ENCODE measurements at places on chromosomes 13 and 19.

DNA sequence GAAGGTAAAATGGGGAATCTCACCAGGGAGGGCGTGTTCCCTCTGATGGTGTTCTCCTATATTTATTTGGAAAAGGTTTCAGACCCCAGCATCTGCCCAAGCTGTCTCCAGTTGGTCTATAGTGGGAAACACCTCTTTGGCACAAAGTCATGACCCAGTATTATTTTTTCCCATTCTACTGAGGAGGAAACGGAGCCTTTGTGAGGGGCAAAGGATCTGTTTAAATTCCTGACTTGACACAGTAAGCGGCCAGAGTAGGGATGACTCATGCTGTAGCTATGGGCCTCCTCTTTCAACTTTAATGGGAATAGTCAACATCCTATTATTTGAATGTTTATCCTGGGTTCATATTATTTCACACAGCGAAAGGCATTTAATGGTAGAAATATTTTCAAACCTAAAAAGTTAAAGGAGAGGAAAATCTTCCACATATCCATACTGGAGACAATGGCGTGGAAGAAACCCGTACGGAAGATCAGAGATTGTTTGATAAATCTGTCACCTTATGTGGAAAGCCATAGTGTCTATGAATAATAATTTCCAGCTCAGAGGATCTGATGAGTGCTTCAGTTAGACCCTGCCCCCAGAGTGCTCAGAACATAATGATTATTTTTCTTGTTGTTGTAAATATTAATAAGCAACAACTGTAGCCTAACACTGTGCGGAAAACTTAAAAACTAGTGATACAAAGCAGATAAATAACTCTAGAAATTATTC, 126.0 kb downstream of the FOXO1 start:
- no peaks in the 10 kb centered on the region for H3K27me3 ChIP-seq
- H3K27ac ChIP-seq: no peak overlapping the region
- no peak overlapping the region for H3K4me3 ChIP-seq
- H3K4me1 ChIP-seq: no peaks in the 10 kb centered on the region
- no peak for DNase-seq
- H3K36me3 ChIP-seq: no peaks in the 10 kb centered on the region

DNA sequence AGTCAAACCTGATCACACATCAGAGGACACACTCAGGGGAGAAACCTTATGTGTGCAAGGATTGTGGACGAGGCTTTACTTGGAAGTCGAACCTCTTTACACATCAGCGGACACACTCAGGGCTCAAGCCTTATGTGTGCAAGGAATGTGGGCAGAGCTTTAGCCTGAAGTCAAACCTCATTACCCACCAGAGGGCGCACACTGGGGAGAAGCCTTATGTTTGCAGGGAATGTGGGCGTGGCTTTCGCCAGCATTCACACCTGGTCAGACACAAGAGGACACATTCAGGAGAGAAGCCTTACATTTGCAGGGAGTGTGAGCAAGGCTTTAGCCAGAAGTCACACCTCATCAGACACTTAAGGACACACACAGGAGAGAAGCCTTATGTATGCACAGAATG, 8.2 kb upstream of the ZNF527 start:
- DNase-seq: no peak
- no peak overlapping the region for H3K4me3 ChIP-seq
- H3K27me3 ChIP-seq: no peaks in the 10 kb centered on the region

- DNase-seq: no peak
- no peaks in the 10 kb centered on the region for H3K36me3 ChIP-seq
- no peaks in the 10 kb centered on the region for H3K27me3 ChIP-seq
- peaks cover 5% of the 10 kb centered on the region for H3K4me1 ChIP-seq
- no peak overlapping the region for H3K27ac ChIP-seq
Measured at GRCh38 chr19:46616631-46617322, 8.1 kb downstream of the PTGIR start.

GRCh38 chr13:24267801-24268200, 41.6 kb upstream of the C1QTNF9 start:
- H3K4me1 ChIP-seq: peaks cover 17% of the 10 kb centered on the region
- DNase-seq: no peak
- no peaks in the 10 kb centered on the region for H3K27me3 ChIP-seq
- H3K36me3 ChIP-seq: no peaks in the 10 kb centered on the region
- H3K27ac ChIP-seq: peak overlapping the region; percentile 34

GRCh38 chr19:14614099-14614412, 31.2 kb downstream of the CLEC17A start:
- H3K4me3 ChIP-seq: no peak overlapping the region
- no peaks in the 10 kb centered on the region for H3K4me1 ChIP-seq
- H3K27ac ChIP-seq: no peak overlapping the region
- no peak for DNase-seq
- no peaks in the 10 kb centered on the region for H3K27me3 ChIP-seq

GRCh38 chr13:102198418-102199311, 203.2 kb downstream of the FGF14 start:
- no peaks in the 10 kb centered on the region for H3K36me3 ChIP-seq
- H3K4me3 ChIP-seq: no peak overlapping the region
- H3K4me1 ChIP-seq: no peaks in the 10 kb centered on the region
- DNase-seq: no peak
- H3K27ac ChIP-seq: no peak overlapping the region

DNA sequence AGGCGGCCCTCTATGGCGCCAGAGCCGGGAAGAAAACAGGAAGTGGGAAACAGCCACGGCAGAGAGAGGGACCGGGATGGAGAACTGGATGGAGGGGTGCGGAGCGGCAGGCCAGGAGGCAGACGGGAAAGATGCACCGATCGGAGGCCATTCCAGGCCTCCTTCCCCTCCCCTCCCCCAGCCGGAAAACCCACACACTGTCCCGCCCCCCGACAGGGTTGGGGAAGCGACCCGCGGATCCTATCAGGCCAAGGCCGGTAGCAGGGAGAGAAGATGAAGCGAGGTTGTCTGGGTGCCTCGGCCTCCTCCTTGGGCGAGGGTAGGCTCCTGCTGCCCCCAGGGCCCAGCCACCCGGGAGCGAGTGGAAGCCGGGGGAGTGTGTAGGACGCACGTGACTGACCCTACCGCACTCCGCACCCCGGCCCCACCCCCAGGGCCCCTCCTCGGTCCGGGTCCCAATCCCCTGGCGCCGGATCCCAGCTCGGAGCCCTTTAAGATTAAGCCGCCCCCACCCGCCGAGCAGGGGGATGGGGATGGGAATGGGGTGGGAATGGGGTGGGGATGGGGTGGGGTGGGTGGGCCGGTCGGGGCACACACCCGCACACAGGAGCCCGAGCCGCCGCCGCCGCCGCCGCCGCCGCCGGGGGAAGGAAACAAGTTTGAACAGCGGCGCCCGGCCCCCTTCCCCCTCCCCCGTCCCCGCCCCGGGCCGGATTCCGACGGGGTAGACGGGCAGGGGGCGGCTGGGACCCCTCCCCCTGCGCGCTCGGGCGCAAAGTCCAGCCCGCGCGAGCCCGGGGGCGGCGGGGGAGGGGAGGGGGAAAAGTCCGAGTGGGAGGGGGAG, 1.5 kb downstream of the ERF start:
- peaks cover 10% of the 10 kb centered on the region for H3K4me1 ChIP-seq
- no peaks in the 10 kb centered on the region for H3K36me3 ChIP-seq
- no peaks in the 10 kb centered on the region for H3K27me3 ChIP-seq
- peak; percentile 78 for DNase-seq
- peak overlapping the region; percentile 86 for H3K4me3 ChIP-seq

- H3K27ac ChIP-seq: peak overlapping the region; percentile 66
- H3K27me3 ChIP-seq: no peaks in the 10 kb centered on the region
- peak overlapping the region; percentile 82 for H3K4me3 ChIP-seq
- H3K4me1 ChIP-seq: peaks cover 3% of the 10 kb centered on the region
- H3K36me3 ChIP-seq: no peaks in the 10 kb centered on the region
- DNase-seq: peak; percentile 74
Measured at GRCh38 chr19:16327911-16328823, 3.5 kb downstream of the KLF2 start.

- H3K4me1 ChIP-seq: no peaks in the 10 kb centered on the region
- no peak for DNase-seq
- H3K27ac ChIP-seq: no peak overlapping the region
Measured at GRCh38 chr19:28359431-28360414, 853.2 kb downstream of the UQCRFS1 start.

- DNase-seq: no peak
- H3K36me3 ChIP-seq: no peaks in the 10 kb centered on the region
- no peak overlapping the region for H3K4me3 ChIP-seq
- no peak overlapping the region for H3K27ac ChIP-seq
- no peaks in the 10 kb centered on the region for H3K4me1 ChIP-seq
Measured at GRCh38 chr19:54339646-54340358, 840 bp upstream of the LILRA4 start.

Measured in colonic mucosa (tissue), 4 donors.